ENCODE measurements at places on chromosomes 6 and 20.
A peak's percentile ranks its signal among the peaks of the same experiment; 100 is the strongest.

DNA sequence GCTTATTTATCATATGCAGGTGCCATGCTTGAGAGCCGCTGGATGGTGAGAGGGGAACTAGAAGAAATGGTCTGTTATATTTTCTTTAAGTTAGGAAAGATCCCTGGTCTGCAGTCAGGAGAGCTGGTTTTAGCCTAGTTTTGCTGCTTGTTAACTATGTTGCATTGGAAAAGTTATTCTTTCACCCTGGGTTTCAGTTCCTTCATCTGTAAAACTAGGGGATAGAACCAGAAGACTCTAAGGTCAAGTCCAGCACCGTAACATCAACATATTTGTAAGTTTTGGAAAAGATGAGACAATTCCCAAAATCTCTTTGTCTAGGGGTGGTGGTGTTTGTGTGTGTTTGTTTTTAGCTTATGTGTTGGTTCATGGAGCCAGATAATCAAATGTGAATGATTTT, 304.0 kb downstream of the QKI start:
- DNase-seq: no peak

- peak; percentile 23 for DNase-seq
Measured at GRCh38 chr6:135182071-135183001, 1.2 kb downstream of the MYB start.

- no peak for DNase-seq
Measured at GRCh38 chr20:43723735-43724134, 3.1 kb downstream of the GTSF1L start.

DNA sequence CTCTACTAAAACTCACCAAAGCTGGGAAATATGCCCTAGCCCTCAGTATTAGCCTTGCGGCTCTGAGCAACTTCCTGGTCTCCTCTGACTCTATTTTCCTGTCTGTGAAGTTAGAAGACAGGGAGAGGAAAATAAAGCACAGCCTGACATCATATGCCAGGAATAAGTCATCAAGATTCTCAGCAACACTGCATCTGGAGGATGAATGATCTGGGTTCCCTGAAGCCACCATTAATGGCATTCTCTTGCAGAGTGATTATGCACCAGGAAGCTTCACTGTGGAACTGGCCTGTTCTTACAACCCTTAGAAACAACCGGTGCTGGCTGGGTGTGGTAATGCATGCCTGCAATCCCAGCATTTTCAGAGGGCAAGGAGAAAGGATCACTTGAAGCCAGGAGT, 12.4 kb downstream of the ADGRF5 start:
- no peak for DNase-seq

DNA sequence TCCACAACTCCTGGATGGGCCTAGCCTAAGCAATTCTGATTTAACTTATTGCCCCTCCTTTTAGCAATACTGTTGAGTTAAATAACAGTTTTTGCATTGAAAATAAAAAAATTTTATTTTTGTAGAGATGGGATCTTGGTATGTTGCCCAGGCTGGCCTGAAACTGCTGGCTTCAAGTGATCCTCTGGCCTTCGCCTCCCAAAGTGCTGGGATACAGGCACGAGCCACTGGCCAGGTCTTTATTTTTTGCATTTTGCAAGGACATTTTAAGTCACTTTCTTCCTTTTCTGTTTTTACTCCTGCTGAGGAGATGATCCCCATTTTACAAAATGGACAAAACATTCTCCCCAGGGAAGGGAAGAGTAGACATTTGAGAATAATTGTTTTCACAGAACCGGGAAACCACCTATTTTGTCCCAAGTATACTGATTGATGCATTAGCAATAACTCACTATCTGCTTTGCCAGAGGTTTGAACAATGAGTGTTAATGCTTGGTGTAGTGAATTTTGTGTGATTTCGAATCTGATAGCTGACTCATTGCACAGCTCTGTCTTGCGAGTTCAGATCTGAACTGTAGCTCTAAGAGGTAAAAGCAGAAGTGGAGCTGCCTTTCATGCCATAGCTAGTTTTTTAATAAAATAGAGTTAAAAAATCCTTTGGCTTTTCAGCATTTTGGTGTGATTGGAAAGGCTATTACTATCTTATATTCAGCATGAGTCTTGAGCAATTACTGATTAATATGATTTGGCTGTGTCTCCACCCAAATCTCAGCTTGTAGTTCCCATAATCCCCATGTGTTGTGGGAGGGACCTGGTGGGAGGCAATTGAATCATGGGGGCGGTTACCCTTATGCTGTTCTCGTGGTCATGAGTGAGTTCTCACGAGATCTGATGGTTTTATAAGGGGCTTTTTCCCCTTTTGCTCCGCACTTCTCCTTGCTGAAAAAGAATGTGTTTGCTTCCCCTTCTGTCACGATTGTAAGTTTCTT, 20.9 kb downstream of the IGF2R start:
- DNase-seq: peak; percentile 57

GRCh38 chr6:14789996-14790395, 455.9 kb upstream of the JARID2 start:
- no peak for DNase-seq

GRCh38 chr6:16766043-16766536, 4.8 kb upstream of the ATXN1 start:
- peak; percentile 80 for DNase-seq

DNA sequence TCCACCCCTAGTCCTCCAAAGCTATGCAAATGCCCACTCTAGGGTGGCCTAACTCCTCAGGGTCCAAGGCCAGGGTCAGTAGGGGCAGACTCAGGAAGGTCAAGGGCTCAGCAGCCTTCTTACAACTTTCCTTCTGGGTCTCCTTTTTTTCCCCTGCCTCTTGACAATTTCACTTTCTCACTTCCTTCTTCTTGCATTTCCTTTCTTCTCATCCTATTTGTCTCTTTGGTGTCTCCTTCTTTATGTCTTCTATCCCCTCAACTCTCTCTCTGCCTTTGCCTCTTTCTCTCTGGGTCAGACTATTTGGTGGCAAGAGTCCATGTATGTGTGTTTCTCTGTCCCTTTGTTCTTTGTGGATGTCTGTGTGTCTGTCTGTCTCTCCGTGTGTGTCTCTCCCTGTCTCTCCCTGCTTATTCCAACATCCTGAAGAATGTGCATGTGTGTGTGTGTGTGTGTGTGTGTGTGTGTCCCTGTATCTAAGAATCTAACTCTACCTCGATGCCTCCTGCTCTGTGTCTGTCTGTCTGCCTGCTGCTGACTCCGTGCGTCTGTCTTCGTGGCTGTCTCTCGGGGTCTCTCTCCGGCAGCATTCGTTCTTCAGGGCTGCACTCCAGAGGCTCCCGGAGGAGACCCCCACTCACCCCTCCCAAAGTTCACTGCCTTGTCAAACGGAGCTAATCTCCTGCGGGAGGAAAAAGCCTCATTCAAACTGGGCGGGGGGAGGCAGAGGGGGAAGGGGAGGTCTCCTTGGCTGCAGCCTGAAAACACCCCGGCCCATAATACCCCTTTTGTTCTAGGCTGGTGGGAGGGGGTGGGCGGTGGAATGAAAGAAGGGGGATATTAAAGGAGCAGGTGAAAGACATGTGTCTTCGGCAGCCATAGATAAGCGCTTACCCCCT, 51.7 kb upstream of the FOXP4 start:
- no peak for DNase-seq

DNA sequence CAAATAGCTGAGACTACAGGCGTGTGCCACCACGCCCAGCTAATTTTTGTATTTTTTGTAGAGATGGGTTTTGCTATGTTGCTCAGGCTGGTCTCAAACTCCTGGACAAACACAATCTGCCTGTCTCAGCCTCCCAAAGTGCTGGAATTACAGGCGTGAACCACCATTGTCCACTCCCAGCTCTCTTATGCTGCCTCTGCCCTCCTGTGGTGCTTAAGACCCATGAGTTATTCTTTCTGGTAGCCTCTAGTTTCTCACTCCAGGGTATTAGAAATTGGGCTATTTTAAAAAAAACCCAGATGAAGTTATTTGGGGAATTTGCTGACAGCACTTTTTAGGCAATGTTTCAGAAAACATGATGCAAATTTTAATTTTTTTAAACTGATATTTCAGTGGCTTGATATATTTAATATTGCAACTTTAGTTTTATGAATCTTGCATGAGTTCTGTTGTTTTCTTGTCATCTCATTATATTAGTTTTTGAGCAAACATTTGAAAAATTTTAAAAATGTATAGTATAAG, 114.0 kb upstream of the FOXO3 start:
- no peak for DNase-seq
